ENCODE measurements at places on chromosomes 13 and 19.

DNA sequence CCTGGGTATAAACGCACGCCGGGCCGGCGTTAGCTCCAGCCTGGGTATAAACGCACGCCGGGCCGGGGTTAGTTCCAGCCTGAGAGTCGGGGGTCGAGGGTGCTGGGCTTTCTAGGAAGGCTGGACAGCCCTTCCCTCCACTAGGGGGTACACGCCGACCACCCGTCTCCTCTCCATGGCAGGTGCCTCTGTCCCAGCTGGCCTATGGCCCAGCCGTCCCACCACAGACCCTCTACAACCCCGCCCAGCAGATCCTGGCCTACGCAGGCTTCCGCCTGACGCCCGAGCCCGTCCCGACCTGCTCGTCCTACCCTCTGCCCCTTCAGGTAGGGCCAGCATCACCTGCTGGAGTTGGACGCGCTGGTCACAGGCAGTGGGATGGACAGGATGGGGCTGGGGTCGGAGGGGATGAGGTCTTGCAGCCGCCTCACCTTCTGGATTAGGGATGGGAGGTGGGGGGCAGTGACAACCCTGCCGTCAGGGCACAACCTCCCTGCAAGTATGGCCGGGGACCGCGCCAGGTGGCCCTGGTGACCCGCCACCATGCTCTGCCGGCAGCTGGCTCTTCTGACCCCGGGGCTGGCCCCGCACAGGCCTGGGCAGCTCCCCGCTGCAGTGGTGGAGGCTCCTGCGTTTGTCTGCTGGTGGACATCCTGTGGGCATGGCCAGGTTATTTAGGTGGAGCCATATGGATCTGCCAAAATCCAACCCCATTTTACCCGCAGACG lies 45.8 kb downstream of the TMEM255B start:
- DNase-seq = no peak

- DNase-seq = no peak
Measured at GRCh38 chr13:60328073-60328472, 68.9 kb upstream of the TDRD3 start.

GRCh38 chr13:110950819-110951570 lies 36.1 kb upstream of the ANKRD10 start:
- no peak for DNase-seq

GRCh38 chr19:46915386-46915785 lies 54.6 kb downstream of the ARHGAP35 start:
- no peak for DNase-seq

- DNase-seq = no peak
Measured at GRCh38 chr19:2805991-2806649, 13.5 kb upstream of the ZNF554 start.

- DNase-seq = no peak
Measured at GRCh38 chr19:28424077-28424476, 788.9 kb downstream of the UQCRFS1 start.
